Brain microvascular endothelial cell (primary cell): ENCODE measurements at places on chromosomes 1 and 21.

- no peak for DNase-seq
These were observed 15.1 kb upstream of the B3GALT5 start for GRCh38 chr21:39597595-39597994.

GRCh38 chr1:170660871-170661645 lies 2.9 kb upstream of the PRRX1 start:
- no peak for DNase-seq

- no peak for DNase-seq
These were observed 191.8 kb upstream of the RAB4A start for GRCh38 chr1:229079016-229079595.

- no peak for DNase-seq
These were observed 38.3 kb downstream of the YY1AP1 start for GRCh38 chr1:155650231-155650757.

GRCh38 chr1:37540036-37540785 lies 13.9 kb downstream of the SNIP1 start:
- no peak for DNase-seq

DNA sequence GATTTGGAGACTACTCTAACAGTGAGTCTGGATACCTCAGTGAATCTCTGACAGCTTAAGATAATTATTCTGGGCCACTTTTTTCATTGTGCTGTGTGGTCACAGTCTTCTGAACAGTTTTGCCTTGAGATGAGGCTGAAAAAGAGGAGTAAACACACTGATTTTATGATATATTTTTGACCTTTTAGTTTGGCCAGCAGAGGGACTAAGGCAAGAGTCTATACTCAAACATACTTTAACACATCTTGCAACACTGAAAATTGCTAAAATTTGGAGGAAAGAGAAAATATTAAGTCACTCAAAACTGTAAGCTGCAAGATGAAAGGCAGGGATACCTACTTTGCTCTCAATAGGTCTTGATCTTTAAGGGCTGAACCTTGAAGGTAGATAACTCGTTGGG lies 182.7 kb downstream of the KCNT2 start:
- no peak for DNase-seq

DNA sequence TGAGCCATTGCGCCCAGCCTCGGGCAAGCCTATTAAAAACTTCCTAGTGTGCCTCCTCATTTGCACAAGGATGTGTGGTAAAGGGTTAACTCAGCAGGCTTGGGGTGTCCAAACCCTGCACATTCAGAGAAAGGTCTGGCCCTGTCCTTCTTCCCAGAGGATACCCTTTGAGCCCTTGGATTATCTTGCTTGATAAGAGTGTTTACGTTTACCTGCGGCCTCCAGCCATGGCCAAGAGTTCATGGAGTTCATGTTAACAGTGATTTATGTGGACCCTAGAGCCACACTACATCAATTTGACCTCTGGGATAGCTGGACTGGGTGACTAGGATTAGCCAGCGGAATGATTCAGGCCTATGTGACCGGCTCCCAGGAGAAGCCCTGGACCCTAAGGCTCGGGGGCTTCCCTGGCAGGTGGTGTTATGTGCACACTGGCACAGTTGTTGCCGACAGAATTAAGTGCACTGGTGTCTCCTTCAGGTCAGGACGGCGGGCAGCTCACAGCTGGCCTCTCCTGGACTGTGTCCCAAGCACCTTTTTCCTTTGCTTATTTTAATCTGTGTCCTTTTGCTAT lies 7.7 kb upstream of the TCP10L start:
- DNase-seq, result no peak

GRCh38 chr1:164754088-164754600 lies 195.2 kb downstream of the PBX1 start:
- DNase-seq, result no peak

DNA sequence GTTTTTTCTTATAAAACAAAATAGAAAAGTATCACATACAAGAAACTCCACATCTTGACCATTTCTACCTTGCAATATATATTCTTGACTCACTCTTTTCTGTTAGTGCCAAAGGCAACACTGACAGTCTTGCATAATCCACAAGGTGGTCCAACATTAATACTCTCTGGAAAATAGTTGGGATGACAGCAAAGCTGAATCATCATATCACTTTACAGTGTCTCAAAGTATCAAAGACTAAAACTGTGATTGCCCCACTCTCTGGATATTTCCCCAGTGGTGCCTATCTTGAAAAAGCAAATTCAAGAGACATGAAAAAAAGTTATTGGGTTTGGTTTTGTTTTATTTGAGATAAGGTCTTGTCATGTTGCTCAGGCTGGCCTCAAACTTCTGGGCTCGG lies 14.6 kb upstream of the TGFBR3 start:
- DNase-seq, result peak; percentile 90

DNA sequence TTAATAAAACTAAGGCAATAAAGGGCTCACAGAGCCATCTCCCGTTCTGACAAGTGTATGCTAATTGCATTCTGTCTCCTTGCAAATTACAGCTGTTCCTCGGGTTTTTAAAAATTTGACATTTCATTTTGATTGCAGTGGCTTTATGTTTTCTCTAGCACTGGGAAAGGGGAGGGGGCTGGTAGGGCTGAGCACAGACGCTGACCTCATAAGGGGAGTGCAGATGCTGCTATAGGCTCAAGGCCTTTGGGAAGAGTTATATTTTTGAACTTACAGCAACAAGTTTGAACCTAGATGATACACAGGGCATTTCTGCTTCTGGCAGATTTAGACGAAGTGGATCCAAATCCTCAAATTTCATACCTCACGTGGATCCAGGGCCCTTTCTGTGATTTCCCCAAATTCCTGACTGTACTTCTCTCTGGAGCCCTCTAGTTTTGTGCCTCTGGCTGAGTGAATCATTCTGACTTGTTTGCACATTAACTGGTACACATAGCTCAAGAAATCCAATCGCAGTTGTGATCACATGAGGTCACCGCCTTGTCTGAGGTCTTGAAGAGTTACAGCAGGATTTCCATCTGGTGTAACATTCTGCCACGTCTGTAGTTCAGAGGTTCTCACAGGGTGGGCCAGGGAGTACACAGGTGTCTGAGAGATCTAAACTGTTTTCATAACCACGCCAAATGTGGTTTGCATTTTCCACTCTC lies 230.3 kb downstream of the C1orf94 start:
- no peak for DNase-seq

GRCh38 chr21:46031484-46031883 lies 49.9 kb downstream of the COL6A1 start:
- DNase-seq, result no peak

DNA sequence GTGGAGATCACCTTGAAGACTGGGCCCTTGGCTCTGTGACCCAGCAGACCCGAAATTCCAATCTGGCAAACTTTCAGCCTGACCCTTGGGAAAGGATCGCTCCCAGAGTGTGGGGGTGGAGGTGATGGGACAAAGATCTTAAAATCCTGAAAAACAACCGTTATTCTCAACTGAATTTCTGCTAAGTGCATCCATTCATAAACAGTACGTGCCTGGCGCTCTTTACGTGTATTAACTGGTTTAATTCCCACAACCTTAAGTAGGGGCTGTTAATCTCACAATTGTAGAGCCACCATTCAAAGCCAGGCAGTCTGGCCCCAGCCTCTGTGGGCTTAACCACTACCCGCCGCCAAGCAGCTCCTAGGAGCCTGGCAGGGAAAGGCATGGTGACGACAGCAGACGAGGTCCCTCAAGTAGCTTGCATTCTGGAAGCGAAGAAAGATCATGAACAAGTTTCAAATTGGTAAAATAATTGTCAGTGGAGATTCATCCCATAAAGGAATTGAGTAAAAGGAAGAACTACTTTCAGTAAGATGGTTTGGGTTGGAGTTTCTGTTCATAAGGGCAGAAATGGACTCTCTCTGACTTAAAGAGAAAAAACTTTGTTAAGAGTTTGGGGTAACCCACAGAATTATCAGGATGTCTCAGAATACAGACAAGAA lies 11.4 kb upstream of the RGS16 start:
- DNase-seq, result no peak

- no peak for DNase-seq
These were observed 264.9 kb upstream of the NR5A2 start for GRCh38 chr1:199762572-199762971.

- DNase-seq, result no peak
These were observed 21.5 kb upstream of the DDOST start for GRCh38 chr1:20682571-20683236.

DNA sequence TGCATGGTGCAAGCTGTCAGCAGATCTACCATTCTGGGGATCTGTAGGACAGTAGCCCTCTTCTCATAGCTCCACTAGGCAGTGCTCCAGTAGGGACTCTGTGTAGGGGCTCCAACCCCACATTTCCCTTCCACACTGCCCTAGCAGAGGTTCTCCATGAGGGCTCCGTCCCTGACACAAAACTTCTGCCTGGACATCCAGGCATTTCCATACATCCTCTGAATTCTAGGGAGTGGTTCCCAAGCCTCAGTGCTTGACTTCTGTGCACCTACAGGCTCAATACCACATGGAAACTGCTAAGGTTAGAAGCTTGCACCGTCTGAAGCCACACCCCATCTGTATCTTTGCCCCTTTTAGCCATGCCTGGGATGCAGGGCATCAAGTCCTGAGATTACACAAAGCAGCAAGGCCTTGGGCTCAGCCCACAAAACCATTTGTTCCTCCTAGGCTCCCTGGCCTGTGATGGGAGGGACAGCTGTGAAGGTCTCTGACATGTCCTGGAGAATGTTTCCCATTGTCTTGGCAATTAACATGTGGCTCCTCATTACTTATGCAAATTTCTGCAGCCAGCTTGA lies 117.0 kb upstream of the NFIA start:
- no peak for DNase-seq

GRCh38 chr1:1670866-1671265 lies 12.1 kb upstream of the CDK11B start:
- no peak for DNase-seq

DNA sequence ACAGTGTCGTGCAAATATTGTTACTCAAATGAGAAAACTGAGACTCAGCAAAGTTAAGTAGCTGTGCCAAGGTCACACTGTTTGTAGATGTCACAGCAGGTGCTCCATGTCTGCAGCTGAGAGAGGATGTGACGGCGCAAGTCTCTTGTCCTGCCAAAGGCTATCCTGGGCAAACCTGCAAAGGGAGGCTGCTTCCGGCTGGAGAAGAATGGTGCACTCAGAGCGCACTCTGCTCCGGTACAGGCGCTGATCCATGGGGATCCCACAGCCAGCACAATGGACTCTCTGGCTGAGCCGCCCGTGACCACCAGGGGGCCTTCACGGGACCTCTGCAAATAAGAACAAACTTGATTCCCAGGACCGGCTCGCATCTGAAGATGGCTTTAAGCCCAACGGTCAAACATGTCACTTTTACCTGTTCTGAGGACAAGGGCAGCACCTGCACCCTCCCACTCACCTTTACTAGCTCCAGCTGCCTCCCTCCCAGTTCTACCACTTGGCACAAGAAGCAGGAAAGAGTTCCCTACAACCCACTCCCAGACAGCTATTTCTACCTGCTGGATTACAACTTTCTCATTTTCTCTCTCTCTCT lies 21.9 kb downstream of the RD3 start:
- DNase-seq, result peak; percentile 84

GRCh38 chr1:167428395-167428794 lies 89.9 kb downstream of the CD247 start:
- no peak for DNase-seq

- no peak for DNase-seq
These were observed 10.7 kb upstream of the FHAD1 start for GRCh38 chr1:15236321-15236721.

GRCh38 chr1:77542813-77543420 lies 139.5 kb downstream of the ZZZ3 start:
- no peak for DNase-seq

- DNase-seq, result no peak
These were observed 177.4 kb downstream of the AKT3 start for GRCh38 chr1:243672539-243673074.

- DNase-seq, result no peak
These were observed 1.8 kb downstream of the FNDC10 start for GRCh38 chr1:1598051-1598719.

DNA sequence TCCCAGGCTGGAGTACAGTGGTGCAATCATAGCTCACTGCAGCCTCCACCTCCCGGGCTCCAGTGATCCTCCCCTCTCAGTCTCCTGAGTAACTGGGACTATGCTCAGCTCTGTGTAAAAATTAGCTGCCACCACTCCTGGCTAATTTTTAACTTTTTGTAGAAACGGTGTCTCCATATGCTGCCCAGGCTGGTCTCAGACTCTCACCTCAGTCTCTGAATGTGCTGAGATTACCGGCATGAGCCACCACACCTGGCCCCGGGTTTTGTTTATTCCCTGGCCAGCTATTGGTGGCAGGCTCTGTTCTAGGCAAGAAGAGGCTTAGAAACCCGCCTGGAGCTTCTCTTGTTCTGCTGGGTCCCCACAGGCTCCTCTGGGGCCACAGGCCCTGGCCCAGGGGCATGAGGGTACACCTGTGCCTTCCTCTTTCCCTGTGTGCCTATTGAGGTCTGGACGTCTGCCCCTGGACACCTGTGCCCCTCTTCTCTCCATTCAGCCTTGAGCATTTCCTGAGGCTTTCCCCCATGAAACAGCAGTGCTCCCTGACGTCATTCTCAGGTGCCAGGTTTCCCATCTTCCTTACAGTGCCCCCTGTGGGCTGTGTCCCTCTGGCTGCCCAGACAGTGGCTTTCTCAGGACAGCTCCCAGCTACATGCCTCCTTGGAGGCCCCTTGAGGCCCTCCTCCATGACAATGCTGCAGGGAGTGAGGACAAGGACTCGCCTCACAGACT lies 57.5 kb downstream of the PCP4 start:
- no peak for DNase-seq

DNA sequence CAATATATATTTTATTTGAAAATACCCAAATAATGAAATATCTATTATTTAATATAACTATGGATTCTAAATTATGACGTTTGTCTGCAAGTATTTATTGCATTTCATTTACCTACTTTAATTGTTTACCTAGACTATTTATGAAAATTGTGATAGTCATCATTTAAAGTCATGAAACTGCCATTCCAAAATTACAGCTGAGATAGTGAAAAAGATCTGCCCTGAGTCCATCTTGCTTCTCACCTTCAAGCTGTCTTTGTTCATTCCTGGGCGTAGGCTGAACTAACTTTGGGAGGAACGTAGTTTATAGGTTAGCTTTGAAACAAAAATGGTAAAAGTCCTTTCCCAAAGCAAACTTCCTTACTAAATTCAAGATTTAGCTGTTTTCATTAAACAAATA lies 12.4 kb upstream of the HPDL start:
- DNase-seq, result no peak

DNA sequence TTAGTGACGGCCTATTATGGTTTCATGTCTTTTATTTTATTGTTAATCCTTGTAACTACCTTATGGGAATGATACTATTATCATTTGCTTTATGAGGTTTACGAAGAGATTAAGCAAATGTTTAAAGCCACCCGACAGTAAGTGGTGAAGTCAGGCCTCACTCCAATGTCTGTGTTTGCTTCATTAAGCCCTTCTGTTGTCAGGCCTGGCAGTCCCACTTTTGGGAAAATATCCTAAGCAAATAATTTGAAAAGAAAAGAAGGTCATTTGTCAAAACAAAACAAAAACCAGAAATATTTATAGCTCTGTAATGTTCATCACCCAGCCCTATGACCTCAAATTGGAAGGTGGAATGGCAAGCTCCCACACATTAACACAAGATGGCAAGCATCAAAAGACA lies 40.7 kb upstream of the USP24 start:
- no peak for DNase-seq
